ENCODE measurements at places on chromosomes 1 and 21. TPM values are rescaled to one million over a fixed set of nuclear protein-coding genes. Genes with fewer than 3 reads are reported as not detected.

Gene ILDR2
- total RNA-seq: 0.35 TPM

Gene OVAAL
- total RNA-seq: not detected

Gene IL20
- not detected for total RNA-seq

Gene SELENBP1
- not detected for total RNA-seq

Gene CFHR5
- total RNA-seq: not detected

Gene LMOD1
- not detected for total RNA-seq

Gene APCS
- total RNA-seq: not detected

Gene GBP4
- 34.9 TPM for total RNA-seq

Gene RAB25
- total RNA-seq: 1.1 TPM

Gene TMEM69
- total RNA-seq: 14.7 TPM

Gene CR1L
- total RNA-seq: not detected

Gene MANEAL
- total RNA-seq: 1.1 TPM

Gene TEX38
- 0.49 TPM for total RNA-seq

Gene FAAH
- total RNA-seq: 8.5 TPM

Gene CNKSR1
- total RNA-seq: 2.4 TPM

Gene CAPN9
- total RNA-seq: not detected

Gene PAX7
- not detected for total RNA-seq

Gene CRP
- not detected for total RNA-seq

Gene S100A2
- not detected for total RNA-seq

Gene JMJD4
- total RNA-seq: 36.8 TPM

Gene IGSF8
- total RNA-seq: 61.9 TPM

Gene NDC1
- 13.2 TPM for total RNA-seq

Gene RAD54L
- total RNA-seq: 0.94 TPM

Gene FCRL1
- 0.84 TPM for total RNA-seq

Gene FCGR1A
- 0.21 TPM for total RNA-seq

Gene SYT6
- not detected for total RNA-seq

Gene OR10J1
- total RNA-seq: not detected

Gene SPATA1
- total RNA-seq: 3.6 TPM

Gene RCSD1
- 101 TPM for total RNA-seq

Gene TMEM52
- not detected for total RNA-seq

Gene SH2D2A
- 156 TPM for total RNA-seq

Gene CD1D
- total RNA-seq: 13.2 TPM

Gene MXRA8
- total RNA-seq: 1.4 TPM

Gene KRTAP11-1
- total RNA-seq: not detected

Gene ZNF695
- not detected for total RNA-seq

Gene GUCA2A
- total RNA-seq: not detected

Gene DYNLT4
- total RNA-seq: 0.65 TPM

Gene CD5L
- not detected for total RNA-seq

Gene LGR6
- total RNA-seq: 0.95 TPM

Gene ETV3L
- total RNA-seq: not detected

Gene WDR64
- 0.66 TPM for total RNA-seq

Gene ANKRD65
- not detected for total RNA-seq

Gene GBP7
- 0.19 TPM for total RNA-seq
